ENCODE measurements at places on chromosomes 12 and 14.

- peak; percentile 58 for DNase-seq
Measured at GRCh38 chr14:68714991-68715924, 77.6 kb downstream of the ZFP36L1 start.

- peak; percentile 9 for DNase-seq
Measured at GRCh38 chr12:88693837-88694445, 113.7 kb upstream of the KITLG start.

DNA sequence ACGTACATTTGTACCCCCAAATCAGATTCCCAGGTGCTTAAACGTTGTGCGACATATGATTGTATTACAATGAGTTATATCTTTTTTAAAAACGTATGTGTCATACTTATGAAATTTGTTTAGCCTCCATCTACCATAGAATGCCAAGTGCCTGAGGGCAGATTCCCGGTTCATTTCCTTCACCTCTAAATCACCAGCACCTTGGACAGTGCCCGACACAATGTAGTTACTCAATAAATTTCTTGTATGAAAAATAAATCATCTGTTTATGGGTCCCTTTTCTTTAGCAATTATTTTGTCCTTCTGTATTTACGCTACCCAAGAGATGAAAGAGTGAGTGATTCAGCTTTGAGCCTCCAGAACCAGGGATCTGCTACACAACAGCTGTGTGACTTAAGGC, 157.4 kb downstream of the TBX5 start:
- DNase-seq, result peak; percentile 12

DNA sequence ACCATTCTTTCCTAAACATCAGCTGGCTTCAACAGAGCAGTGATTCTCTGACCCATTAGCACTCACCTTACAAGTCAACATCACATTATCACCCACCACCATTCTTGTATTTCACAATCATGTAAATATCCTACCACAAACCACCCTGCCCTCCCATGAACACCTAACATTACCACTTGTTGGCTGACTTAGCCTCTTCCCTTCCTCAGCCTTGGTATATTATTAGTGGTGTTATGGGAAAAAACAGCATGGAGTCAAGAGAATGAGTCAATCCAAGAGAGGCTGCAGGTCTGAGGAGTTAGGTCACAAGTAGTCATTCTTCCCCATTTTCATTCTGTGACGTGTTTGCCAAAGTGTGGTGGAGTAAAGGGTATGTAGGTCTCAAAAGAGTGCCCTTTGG, 22.3 kb upstream of the MGP start:
- no peak for DNase-seq

GRCh38 chr12:13740149-13740545, 241.3 kb downstream of the GRIN2B start:
- DNase-seq, result peak; percentile 6

GRCh38 chr14:52352061-52352491, 38.0 kb downstream of the PTGER2 start:
- DNase-seq, result no peak

DNA sequence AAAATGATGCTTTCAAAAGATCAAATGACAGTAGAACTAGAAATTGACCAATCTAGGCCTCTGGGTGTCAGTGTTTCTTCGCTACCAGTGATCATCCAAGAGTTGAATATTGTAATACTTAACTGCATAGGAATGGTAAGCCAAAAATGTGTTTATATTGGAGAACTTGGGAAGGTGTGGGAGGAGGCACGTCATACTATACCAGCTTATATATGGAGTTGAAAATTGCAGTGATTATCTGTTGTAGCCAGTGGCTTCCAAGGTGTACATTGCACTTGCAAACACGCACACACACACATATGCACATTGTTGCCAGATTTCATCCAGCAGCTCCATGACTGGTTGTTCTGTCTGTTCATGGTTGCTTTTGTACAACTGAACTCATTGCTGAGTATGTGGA, 36.1 kb downstream of the EID3 start:
- DNase-seq, result no peak

- DNase-seq, result no peak
Measured at GRCh38 chr14:92993302-92993701, 70.4 kb downstream of the CHGA start.

- peak; percentile 97 for DNase-seq
Measured at GRCh38 chr14:100692859-100693558, 33.7 kb upstream of the DLK1 start.

GRCh38 chr14:55245657-55246268, 25.5 kb upstream of the FBXO34 start:
- DNase-seq, result peak; percentile 24

DNA sequence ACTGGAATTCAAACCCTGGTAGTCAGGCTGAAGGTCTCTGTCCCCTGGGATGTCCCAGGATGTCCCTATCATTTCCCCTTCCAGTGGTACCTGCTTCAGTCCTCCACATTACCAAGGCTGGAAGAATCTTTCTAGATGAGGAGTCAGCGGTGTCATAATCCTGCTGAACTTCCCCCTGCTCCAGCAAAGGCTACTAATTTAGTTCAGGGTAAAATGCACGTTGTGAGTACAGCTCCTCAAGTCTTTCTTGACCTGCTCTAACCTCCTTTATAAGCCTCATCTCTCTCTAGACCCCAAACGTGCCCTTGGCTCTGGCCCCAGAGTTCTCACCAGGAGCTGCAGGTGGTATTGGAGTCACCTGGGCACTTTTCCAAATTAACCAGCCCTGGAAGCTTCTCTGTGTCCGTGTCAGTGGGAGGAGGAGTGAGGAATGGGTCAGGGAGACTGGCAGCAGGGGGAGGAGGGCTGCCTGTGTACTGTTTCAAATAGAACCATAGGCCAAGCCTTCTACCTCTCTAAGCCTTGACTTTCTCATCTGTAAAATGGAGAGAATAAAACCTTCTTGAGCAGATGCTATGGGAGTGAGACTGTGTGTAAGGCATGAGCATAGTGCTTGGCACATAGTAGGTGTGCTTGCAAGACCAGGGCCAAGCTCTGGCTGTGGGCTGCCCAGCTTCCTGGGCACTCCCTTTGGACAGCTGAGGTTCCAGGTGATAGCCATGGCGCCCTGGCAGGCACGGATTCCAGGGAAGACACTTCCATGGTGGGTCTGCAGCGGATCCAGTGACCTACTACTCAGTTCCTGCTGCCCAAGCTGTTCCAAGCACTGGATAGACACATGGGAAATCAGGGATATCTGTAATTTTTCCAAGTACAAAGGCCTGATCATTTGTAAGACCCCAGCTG, 24.5 kb downstream of the ASB2 start:
- DNase-seq, result no peak

GRCh38 chr12:104510145-104510872, 53.6 kb downstream of the CHST11 start:
- no peak for DNase-seq

DNA sequence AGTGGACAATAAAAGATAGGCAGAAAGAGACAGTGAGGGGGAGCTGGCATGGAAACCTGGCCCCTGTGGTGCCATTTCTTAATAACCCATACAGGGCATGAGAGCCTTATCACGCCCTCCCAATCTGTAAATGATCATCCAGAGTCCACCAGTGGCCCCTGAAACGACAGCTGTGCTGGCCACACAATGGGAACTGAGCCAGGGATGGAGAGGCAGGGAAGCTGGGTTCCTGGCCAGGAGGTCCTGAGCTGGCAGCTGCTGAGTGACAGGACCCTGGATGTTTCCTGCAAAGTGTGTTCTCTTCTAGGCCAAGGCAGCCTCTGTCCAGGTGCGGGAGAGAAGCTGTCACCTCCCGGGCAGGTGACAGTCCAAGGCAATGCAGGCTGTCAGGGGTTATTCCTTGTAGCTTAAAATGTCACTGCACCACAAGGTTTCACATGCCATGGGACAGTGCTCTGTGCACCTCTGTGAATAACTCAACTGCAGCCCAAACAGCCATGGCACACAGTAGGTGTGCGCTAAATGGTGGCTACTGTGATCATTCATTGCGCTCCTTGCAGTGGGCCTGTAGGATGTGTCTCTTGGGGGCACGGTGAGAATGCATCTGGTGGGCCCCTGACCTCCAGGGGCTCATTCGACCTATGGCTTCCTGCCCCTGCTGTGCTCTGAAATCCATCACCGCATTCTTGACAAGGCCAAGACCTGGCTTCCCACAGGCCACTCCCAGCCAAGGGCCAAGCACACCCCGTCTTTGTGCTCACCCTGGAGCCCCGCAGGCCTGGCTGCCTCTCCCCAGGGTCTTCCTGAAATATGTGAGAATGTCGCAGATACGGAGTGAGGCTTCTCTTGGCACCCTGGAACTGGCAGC, 46.3 kb upstream of the BCL11B start:
- DNase-seq, result no peak

DNA sequence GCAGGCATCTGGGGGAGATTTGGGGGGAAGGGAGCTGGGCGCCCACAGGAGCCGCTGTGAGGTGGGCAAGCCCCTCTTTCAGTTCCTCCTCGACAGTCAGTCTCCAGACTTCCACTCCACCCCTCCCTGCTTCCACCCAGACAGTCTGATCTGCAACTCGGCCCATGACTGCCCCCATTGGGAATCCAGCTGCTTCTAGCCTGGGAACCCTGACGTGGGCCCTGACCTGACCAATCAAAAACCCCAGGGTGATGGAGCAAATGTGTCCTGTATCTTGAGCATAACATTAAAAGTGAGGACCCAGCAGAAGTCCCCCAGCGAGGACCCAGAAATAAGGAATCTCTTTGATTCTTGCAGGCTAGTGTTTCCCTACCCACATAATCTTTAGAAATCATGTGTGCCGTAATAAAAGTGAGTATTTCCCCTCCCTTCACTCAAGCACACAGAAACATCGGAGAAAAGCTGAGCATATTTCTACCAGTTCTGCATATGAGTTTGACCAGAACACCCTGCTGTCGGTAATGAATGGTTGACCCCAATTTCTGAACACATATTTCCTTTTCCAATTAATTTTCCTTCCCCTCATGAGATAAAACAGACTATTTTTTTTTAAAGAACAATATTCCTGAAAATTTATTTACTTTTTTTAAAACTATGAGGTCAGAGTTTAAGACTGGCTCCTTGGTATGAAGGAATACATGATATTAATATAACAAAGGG, 6.4 kb downstream of the SSH1 start:
- DNase-seq, result peak; percentile 87

- DNase-seq, result no peak
Measured at GRCh38 chr14:91599994-91600393, 89.9 kb upstream of the PPP4R3A start.

GRCh38 chr12:5308216-5308615, 123.7 kb upstream of the NTF3 start:
- no peak for DNase-seq

DNA sequence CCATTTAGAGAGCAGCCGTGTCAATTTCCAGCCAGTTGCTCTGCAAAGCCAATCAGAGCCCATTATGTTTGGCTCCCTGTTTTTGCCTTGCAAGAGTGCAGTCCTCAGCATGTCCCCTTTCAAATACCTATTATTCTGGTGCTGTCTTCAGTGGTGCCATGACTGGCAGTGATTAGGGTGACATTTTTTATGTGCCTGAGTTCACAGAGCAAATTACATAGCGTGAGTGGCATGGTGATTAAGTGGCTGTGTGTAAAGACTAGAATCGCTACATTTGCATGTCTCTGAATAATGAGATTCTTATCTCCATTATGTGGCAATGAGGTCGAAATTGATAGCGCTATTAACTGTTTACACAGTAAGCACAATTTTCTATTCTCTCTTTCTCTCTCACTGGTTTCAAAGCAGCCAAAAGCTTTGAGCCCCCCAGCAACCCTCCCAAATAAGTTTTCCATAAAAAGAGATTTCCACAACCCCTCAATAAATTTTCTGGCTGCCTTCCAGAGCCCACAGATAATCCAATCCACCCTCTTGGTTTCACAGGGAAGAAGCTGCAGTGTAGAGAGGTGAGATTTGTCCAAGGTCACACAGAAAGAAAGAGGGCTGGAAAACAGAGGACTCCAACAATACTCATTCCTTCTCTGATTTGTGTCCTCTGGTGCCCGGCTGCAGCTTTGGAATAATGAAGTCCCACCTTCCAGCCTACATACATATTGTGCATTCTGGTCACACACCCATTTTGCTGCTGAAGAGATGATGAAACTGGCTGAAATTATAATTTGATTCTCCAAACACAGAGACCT, 58.8 kb upstream of the NUDT4 start:
- DNase-seq, result no peak

GRCh38 chr12:19891936-19892591, 452.8 kb downstream of the AEBP2 start:
- DNase-seq, result peak; percentile 18

GRCh38 chr12:43835264-43835655, 621 bp upstream of the TMEM117 start:
- no peak for DNase-seq

DNA sequence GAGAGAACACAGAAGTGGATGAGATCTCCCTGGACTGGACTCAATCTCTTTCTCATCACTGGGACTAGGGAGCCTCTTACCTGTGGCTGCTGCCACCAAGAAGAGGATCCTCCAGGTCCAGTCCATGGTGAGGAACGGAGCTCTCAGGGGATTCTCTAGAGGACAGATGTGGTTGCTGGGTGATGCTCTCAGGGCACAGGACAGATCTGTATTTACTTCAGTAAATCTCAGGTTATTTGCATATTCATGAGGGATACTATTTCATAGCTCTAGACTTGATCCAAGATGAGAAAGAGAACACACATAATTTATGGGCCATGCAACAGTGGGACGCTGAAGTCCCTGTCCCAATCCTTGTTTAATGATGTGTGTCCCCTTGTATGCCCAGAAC, 460.5 kb downstream of the TMEM121 start:
- no peak for DNase-seq

- DNase-seq, result no peak
Measured at GRCh38 chr12:46126050-46126727, 135.8 kb upstream of the SCAF11 start.

DNA sequence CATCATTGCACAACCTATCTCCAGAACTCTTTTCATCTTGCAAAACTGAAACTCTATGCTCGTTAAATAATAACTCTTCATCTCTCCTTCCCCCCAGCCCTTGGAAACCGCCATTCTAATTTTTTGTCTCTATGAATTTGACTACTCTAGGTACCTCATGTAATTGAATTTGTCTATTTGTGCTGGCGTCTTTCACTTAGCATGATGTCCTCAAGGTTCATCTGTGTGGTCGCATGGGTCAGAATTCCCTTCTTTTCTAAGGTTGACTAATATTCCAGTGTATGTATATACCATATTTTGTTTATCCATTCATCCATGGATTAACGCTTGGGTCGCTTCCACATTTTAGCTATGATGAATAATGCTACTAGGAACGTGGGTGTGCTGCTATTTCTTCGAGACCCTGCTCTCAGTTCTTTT, 80.1 kb downstream of the PLXNC1 start:
- DNase-seq, result no peak

DNA sequence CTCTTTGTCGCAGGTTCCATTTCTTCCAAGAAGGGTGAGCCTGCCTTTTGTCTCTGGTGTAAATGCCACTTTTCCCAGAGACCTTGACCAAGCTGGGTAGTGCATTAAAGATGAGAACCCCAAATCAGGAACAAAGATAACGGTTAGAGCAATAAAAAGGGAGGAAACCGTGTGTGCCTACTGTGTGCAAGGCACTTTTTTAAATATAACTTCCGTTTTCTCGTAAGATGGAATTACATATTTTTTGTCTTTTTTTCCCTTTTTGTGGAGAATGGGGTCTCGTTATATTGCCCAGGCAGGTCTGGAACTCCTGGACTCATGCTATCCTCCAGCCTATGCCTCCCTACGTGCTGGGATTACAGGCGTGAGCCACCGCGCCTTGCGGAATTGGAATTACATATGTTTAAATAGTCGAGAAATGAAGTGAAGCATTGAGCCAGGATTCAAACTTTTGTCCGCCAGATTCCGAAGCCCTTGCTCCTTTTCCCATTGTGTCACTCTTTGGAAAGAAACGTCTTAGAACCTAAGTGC, 506 bp upstream of the NABP2 start:
- DNase-seq, result no peak

GRCh38 chr12:60197589-60197988, 601.8 kb downstream of the SLC16A7 start:
- peak; percentile 34 for DNase-seq
